ENCODE measurements at places on chromosomes 5 and 9.

- no peak for DNase-seq
Observed at GRCh38 chr5:153237671-153238332, 252.7 kb upstream of the GRIA1 start.

- DNase-seq = no peak
Observed at GRCh38 chr9:83935276-83935935, 14.2 kb upstream of the KIF27 start.

- DNase-seq = no peak
Observed at GRCh38 chr5:74400067-74400466, 240.5 kb downstream of the ENC1 start.

- DNase-seq = no peak
Observed at GRCh38 chr5:123997462-123998215, 485.7 kb downstream of the CSNK1G3 start.

GRCh38 chr9:38389313-38389712, 3.2 kb upstream of the ALDH1B1 start:
- DNase-seq = no peak

DNA sequence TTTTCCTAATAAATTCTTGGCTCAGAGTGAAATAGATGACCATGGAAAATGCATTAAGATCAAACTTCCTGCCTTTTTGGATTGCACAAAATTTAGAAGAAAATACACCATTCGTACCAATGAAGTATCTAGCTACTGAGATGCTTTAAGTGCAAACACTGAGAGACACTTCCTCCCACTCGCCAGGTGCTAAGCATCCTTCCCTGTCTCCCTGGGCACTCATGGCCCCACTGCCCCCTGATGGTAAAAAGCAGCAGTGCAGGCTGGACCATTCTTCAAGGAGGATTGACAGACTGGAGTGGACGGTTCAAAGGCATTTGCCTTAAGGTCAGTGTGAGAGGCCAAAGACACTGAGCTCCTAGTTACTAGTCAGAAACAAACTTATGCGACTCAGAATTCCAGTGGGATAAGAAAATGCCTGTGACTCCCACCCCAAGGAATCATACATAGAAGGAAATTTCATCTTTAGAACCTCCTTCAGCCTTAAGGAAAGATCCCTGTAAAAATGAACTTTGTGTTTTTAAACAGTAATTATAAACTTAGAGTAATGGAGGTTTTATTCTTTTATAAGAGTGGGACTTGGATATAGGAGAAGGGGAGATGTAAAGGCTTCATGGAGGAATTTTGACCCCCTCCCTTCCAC, 86.0 kb upstream of the SLC30A5 start:
- DNase-seq = peak; percentile 49

DNA sequence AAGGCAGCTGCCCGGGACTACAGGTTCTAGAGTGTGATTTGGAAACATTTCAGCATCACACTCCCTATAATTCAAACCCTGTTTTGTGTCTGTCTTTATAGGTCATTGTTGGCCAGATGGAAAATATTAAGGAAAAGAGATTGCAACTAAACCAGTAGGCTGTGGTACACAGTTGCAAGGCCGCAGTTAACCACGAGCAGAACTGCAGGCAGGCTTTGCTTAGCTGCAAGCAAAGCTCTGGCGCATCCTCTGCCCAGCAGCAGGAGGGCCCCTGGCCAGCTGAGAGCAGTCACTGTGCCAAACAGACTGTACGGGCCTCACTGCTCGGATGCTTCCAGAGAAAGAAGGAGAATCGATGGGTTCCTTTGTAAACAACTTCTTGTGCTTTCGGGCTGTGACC, 204.5 kb downstream of the DENND1A start:
- no peak for DNase-seq

- no peak for DNase-seq
Observed at GRCh38 chr9:70134360-70134759, 90.7 kb downstream of the MAMDC2 start.

GRCh38 chr5:44774279-44774880, 34.4 kb upstream of the MRPS30 start:
- DNase-seq = no peak

DNA sequence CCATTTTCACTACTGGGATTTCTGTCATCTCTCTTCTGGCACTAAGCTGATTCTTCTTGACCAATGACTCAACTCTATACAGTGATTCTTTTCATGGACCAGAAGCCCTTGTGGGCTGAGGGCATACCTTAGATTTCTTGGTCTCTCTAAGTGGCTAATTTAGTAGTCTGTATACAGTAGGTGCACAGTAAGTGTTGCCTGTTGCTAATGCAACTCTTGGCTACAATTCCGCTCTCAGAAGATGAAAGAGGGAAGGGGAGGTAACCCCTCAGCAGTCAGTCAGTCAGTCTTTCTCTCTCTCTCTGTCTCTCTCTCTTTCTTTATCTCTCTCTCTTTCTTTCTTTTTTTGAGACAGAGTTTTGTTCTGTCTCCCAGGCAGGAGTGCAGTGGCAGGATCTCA, 115.1 kb upstream of the PANK3 start:
- DNase-seq = no peak

- DNase-seq = no peak
Observed at GRCh38 chr5:133468596-133468995, 143.7 kb downstream of the FSTL4 start.

DNA sequence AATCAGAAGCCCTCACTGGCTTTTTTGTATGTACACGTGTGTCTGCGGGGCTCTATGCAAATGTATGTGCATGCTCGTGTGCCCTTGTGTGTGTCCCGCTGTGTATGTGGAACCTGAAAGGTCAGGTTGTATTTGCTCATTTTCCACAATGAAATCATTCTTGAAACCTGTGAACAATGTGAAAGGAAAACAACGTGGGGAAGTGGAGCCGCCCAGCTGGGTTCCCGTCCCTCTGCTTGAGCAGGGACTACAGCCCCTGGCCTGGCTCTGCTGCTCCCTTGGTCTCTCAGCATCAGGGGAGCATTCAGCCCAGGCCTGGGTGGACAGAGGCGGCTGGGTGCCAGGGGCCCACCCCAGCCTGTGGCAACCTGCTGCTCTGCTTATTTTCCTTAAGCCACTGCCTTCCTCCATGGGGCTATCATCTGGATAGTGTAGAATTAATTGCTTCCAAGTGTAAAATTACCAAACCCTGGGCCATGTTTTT, 3.0 kb downstream of the ECSCR start:
- DNase-seq = no peak

DNA sequence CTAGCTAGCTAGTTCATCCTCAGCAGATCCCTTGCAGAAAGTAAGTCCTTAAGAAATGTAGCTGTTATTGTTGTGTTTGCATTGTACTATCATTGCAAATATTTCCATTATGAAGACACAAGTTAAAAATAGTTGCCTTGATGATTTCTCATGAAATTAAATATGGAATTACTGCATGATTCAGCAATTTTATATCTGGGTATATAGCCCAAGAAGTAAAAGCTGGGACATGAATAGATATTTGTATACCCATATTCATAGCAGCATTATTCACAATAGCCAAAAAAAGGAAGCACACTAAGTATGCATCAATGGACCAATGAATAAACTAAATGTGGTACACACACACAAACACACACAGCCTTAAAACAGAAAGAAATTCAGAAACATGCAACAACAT, 6.8 kb downstream of the IFNB1 start:
- DNase-seq = no peak

- peak; percentile 55 for DNase-seq
Observed at GRCh38 chr5:180315762-180316212, 23.9 kb upstream of the MAPK9 start.

- DNase-seq = no peak
Observed at GRCh38 chr5:74895906-74896305, 29.7 kb upstream of the FAM169A start.

DNA sequence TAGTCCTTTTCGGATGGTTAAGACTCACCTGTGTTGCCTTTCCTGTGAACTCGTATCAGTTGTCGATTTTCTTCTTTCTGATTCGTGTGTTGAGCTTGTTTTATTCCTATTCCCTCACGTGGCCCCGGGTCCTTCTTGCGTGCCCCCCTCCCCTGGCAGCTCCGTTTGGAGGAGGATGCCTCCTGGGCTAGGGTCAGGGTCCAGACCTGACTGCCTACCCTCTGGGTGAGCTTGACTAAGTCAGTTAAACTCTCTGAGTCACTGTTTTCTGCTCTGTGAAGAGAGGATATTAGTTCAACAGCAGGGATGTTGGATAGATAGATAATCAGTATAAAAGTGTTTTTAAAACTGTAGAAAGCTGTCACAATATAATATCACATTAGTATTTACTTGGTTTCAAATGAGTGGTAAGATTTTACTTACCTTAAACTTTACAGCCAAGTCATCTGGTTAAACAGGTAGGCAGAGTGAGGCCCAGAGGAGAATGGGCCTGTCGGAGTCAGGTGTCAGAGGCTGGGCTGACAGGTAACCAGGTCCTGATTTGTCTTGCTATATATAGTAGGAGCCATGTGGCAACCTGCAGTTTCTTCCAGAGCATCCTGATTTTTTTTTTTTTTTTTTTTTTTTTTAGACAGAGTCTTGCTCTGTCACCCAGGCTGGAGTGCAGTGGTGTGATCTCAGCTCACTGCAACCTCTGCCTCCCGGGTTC, 24.2 kb downstream of the PPARGC1B start:
- no peak for DNase-seq

GRCh38 chr5:90488791-90489190, 14.1 kb downstream of the POLR3G start:
- DNase-seq = no peak

DNA sequence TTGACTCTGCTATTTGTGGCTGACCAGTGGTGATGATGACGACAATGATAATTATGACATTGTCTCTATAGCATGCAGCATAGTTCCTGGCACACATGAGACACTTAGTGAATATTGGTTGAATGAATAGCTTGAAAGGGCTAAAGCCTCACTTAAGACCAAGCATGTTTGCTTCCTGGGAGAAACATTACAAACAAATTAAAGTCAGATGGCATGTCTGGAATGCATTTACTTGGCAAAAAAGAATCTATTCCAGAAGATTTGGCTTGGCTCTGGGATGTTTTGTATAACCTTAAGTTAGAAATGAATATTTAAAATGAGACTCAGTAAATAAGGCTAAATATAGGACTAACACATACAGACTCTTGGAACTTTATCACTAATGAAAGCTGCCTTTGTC, 21.6 kb downstream of the GAS1 start:
- DNase-seq = no peak

DNA sequence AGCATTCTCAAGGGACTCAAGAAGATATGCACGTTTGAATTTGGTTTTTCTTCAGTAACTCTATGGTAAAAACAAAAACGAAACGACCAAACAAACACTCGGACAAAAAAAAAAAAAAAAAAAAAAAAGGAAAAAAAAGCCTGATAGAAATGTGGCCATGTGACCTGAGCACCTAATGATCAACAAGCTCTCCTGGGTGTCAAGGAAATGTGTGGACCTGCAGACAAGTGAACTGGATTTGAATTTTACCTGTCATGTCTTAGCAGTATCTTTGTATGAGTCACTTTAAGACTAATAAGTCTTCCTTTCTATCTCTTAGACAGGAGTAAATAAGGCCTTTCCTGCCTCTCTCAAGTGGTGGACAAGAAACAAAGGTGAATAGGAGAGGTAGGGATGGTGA, 190.6 kb upstream of the GRIA1 start:
- no peak for DNase-seq

DNA sequence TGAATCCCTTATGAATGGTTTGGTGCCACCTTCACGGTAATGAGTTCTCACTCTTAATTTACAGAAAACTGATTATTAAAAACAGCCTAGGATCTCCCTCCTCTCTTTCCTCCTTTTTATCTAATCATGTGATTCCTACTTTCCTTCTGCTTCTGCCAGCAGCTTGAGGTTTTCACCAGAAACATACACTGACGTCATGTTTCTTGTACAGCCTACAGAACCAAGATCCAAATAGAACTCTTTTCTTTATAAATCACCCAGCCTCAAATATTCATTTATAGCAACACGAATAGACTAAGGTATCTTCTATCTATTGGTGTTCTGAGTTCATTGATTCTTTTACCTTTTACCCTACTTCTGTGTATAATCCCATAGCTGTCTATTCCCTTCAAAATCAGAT, 388.9 kb upstream of the CDH10 start:
- DNase-seq = no peak

- DNase-seq = peak; percentile 87
Observed at GRCh38 chr9:34379334-34380033, 2.8 kb upstream of the MYORG start.

DNA sequence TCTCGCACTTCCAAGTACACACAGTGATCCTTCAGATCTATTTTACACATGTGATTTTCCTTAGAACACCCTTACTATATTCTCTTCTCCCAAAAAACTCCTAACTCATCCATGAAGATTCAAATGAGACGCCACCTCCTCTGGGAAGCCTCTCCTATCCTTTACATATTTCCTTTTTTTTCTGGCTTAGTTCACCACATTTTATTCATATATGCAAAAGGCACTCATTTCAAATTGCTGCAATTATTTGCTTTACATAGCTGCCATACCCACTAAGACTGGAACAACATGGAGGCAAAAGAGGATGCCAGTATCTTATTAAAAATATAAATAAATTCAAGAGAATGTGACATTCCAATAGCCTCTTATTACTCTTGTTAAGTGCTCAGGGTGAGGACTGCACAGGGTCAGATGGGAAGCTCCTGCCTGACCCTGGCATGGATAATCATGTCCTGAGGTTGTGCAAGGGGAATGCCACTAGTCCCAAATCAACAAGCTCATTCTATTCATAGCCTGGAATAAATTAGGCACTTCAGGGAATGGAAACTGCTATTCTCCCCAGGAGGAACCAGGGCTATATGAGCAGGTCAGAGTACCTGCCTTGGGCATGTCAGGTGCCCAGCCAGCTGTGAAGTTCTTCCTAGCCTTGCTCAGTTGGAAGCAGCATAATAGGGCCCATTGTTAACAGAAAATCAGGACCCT, 262.9 kb downstream of the FBXL17 start:
- DNase-seq = no peak

GRCh38 chr9:14321517-14322130, 7.7 kb upstream of the NFIB start:
- DNase-seq = no peak

DNA sequence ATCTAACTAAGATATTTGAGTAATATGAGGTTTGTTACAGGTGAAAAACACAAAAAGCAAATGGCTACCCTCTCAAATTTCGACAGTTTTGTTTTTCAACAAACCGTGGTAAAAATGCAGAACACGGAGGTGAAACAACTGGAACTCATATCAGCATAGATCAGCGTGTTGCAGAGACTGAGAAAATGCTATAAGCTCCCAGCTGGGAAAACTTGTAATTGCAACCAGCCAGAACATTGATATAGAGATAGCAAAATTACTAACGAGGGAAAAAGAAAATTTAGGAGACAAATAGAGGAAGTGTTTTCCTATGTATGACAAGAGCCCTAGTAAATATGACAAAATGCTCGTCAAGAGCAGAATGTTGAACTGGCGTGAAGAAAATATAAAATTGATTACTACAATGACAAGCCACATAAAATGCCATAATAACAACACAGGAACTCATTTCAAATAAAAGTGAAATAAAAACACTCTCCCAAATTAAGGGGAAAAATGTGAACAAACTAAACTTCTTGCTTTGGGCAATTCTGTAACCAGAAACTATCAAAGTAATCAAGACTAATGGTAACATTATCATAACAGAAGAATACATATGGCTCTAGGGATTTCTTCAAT, 1989.8 kb downstream of the EFNA5 start:
- DNase-seq = no peak

GRCh38 chr5:178931846-178932760, 8.9 kb upstream of the ZNF454 start:
- no peak for DNase-seq

GRCh38 chr5:178083922-178084321, 29.4 kb upstream of the N4BP3 start:
- no peak for DNase-seq

- no peak for DNase-seq
Observed at GRCh38 chr5:7321724-7322123, 74.2 kb upstream of the ADCY2 start.
